Activated CD8-positive, alpha-beta memory T cell treated with anti-CD3 and anti-CD28 coated beads for 48 hours (primary cell): ENCODE measurements at places on chromosomes 7 and 10.

DNA sequence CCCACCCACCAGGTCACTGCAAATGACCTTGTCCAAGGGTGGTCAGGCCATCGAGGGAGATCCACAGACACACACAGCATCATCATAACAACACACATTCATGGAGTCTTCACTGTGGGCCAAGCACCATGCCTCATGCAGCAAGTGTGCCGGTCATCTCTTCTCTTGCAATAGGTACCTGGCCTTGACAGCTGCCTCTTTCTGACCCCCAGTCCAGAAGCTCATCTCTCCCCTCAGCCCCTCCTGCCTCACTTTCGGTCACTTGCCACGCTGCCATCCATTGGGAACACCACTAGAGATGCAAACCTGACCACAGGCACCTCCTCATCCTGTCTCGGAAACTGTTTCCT lies 75.9 kb downstream of the OAT start:
- DNase-seq = no peak

GRCh38 chr10:73808021-73808815 lies 3.2 kb downstream of the NDST2 start:
- no peak for DNase-seq

DNA sequence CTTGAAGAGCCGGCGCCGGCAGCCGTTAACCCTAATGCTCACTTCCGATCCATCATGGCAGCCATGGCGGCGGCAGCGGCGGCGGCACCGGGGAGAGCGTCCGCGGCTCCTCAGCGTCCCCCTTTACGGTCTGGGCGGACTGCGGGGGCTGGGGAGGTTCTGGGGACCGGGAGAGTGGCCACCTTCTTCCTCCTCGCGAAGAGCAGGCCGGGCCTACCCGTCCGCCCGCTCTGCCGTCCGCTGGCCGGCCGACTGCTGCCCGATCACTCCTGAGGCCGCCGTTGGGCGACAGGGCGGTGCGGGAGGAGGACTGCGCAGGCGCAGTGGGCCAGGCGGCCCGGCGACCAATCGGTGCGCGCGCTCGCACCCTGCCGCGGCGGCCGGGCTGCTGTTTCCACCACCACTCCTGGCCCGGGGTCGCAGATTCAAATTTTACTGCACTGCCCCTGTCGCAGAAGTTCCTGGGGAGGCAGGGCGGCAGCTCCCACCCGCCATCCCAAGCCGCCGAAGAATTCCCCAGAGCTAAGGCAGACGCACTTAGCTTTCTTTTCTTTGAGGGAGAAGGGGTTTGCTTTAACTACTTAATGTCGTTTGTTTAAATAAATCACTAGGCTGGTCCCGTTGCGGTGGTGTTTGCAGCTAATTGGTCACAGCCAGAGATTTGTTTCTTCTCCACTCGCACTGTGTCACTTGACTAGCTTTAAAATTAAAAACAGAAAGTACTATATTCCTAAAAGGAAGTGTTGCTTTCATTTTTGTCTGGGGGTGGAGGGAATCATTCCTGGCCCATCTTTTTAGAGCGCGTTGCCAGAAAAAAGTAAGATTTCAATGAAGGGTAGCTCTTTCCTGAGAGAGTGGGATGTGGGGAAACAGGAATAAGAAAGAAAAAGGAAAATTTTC lies at the start of gene KIF5B:
TSS of gene KIF5B (minus strand) at position 290 of the 900 bp plus-strand sequence. CDS start 452 bp downstream, outside the sequence.
- DNase-seq = peak; percentile 76

GRCh38 chr10:16699435-16700057 lies 117.7 kb downstream of the RSU1 start:
- DNase-seq = no peak

- no peak for DNase-seq
These were observed 847.2 kb downstream of the CCSER2 start for GRCh38 chr10:85175635-85176034.

GRCh38 chr7:32119790-32120196 lies 49.6 kb upstream of the PDE1C start:
- no peak for DNase-seq

GRCh38 chr7:95470452-95470851 lies 15.3 kb upstream of the ASB4 start:
- DNase-seq = no peak

DNA sequence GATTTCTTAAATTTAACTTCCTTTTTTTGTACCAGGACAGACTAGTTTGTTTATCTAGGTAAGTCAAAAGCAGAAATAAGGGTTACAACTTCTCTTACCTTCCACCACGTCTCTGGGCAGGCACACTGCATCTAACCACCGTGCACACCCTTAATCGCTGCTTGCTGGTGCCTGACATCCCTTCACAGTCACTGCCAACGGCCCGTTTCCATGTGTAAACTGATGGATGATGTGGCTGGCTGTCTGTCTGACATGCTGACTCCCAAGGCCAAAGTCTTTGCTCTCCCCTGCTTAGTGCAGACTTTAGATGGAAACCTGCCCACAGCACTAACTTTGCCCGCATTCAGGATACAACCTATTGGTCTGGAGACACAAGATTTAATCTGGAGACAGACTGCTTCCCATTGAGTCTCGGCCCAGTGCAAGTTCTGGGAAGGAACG lies 1.1 kb downstream of the TMEM273 start:
- no peak for DNase-seq

DNA sequence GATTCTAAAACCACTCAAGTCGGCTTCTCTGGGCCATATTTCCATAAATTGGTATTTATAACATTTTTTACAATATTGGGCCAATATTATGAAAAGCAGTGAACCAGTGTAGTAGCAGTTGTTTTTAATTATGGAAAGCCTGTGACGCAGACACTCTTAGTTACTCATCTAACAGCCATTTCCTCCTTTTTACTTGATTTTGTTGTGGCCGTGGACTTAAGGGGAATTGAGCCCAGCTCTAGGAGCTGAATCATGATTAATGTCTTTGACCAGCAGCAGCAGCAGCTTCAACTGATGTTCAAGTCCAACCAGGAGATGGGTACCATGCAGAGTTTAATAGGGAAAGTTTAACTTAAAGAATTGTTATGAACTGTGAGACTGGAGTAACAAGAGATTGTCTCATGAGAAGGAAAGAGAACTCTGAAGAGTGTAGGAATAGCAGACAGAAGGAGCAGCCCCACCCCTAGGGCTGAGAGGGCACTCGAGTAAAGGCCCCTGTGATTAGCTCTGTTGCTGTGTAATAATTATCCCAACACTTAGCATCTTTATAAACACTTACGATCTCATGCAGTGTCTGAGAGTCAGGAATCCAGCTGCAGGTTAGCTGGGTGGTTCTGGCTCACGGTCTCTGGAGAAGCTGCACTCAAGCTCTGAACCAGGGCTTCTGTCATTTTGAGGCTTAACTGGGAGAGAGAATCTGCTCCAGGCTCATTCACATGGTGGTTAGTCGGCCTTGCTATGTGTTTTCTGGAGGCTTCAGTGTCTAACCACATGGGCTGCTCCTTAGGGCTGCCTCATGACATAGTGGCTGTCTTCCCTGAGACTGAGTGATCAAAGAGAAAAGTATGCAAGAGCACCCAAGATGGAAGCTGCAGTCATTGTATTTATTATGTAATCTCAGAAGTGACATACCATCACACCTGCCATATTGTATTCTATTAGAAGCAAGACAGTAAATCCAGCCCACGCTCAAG lies 4.6 kb downstream of the LANCL2 start:
- DNase-seq = no peak

DNA sequence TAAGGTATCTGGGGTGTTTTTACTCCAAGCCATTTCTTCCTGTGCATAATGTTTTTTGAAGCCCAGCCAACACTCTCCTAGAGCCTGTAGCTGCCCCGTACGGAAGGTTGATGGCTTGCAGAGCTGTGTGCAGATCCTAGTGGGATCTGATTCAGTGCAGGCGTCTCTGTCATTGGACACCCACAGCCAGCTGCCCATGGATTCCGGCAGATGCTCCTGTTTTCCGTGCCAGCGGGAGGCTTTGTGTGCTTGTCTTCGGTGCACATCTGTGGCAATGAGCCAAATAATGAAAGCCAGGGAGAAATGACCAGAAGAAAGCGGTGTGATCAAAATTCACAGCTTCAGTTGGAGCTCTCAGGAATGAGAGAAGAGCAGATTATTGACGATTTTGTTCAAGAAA lies 426.4 kb downstream of the TYW1 start:
- no peak for DNase-seq

- no peak for DNase-seq
These were observed 75.5 kb upstream of the STARD3NL start for GRCh38 chr7:38102507-38102906.

DNA sequence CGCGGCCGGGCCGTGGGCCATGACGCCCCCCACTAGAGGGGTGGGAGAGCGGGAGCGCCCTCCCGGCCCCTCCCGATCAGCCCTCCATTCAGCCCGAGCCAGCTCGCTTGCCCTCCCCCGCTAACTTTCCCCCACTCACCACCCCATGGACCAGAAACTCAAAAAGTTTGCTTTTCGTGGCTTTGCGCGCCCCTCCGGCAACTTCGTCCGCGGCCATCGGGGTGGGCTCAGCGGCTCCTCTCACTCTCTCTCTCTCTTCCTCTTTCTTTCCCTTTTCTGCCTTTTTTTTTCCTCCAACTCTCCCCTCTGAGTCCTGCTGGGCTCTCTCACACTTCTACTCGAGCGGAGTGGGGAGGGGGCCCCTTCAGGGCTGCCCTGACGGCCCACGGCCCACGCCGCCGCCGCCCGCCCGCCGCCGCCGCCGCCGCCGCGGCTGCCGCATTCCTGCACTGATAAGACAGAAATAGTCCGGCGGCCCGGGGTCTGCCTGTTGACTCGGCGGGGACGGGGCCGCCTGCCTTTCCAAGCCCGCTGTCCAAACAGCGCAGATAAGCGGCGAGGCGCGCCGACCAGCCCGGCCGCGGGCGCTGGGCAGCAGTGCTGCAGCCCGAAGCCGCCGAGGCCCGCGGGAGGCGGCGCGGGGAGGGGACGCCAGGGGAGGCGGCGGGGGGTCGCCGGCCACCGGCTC lies at the start of gene SMARCD3:
TSS of gene SMARCD3 (minus strand) at position 349 of the 688 bp plus-strand sequence. CDS start at position 217, 132 bp downstream.
- no peak for DNase-seq

- DNase-seq = no peak
These were observed 21.4 kb upstream of the GSDME start for GRCh38 chr7:24778543-24779282.

DNA sequence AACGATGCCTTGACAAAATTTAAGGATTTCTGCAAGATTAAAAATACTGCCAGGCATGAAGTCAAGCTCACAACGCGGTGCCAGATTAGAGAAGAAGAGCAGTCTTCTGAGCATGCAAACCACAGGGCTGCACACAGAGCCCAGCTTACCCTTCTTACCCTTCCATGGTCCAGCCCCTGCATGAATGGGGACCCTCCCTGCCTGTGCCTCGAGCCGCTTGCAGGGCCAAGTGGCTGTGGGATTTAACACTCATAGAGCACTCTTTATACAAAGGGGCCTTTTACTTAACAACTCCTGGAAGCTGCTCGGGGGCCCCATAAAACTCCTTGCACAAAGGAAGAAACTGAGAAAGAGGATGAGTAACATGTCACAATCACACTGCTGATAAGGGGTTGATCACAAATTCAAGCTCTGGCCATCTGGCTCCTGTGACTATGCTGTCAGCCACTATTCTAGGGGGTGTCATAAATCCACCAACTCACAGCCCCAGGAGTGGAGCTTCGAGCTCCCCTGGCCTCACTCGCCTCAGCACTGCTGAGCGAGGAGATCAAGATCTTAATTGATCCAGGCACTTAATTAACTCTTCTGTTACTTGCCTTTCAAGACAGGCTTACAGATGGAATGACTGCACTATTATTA lies 514.8 kb downstream of the TNS3 start:
- DNase-seq = no peak

- DNase-seq = no peak
These were observed 54.0 kb downstream of the MTURN start for GRCh38 chr7:30188811-30189210.

DNA sequence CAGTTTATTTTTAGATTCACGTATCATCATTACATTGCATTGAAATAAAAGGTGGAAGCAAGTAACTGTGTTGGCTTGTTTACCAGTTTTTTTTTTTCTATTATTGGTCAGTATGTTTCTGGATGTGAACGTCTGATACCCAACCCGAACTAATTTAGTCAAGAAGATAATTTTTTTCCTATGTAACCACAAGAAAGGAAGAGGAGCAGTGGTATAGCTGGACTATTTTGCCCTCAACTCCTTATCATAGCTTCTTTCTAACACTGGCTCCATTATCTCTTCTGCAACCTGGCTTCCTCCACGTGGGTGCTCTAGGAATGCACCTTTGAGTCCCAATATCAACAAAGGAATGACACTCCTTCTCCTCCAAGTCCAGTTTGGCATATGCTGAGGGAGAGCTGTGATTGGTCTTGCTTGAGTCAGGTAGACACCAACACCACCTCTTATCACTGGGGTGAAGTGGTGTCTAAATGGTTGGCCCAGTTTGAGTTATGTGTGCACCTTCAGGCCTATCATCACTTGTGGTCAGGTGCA lies 29.4 kb downstream of the OR9A2 start:
- no peak for DNase-seq

DNA sequence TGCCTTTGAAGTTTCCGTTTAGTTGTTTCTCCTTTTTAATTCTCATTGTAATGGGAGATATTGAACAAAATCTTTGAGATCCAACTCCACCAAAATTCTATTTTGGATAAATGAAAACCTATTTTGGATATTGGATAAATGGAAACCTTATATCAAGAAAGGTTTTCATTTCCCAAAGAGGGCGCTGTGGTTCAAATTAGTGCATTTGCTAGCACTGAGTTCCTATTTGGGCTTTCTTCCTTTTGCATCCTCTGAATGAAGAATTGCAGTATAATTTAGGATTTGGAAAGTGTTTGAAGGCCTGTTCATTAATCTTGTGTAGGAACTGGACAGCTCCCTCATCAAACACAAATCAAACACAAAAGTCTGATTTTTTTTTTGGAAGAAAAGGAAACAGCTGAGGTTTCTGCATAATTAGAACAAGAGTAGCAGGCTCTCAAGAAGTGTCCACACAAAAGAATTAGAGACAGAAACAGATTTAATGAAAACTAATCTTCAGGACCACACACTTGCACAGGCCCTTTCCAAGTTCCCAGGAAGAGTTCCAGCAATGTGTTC lies 80.8 kb upstream of the KLF14 start:
- no peak for DNase-seq

DNA sequence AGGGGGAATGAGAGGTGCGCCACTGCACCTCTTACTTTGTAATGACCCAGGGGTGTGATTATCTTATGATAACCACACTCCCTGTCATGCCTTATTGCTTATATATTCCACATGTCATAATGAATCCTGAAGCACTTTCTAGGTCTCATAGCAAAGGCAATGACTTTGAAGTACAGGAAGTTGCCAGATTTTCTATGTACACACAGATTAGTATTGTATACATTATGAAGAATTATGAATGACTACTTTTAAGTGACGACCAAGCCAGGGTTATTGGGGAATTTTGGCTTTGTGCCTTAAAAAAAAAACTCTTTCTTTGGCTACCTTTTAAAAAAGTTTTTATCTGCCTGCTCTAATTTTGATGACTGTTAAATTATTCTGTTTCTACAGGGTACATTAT lies 269.6 kb downstream of the MDFIC start:
- no peak for DNase-seq

GRCh38 chr7:135459951-135460567 lies 49.8 kb downstream of the CNOT4 start:
- no peak for DNase-seq

GRCh38 chr10:125785791-125786190 lies 10.2 kb upstream of the MMP21 start:
- no peak for DNase-seq

- no peak for DNase-seq
These were observed 73.4 kb downstream of the ABI1 start for GRCh38 chr10:26787362-26787761.

- DNase-seq = no peak
These were observed 14.9 kb upstream of the MPP7 start for GRCh38 chr10:28317760-28318159.

- no peak for DNase-seq
These were observed 23.6 kb downstream of the IFIT3 start for GRCh38 chr10:89351412-89351779.
